ENCODE measurements at places on chromosomes 7 and 10.

DNA sequence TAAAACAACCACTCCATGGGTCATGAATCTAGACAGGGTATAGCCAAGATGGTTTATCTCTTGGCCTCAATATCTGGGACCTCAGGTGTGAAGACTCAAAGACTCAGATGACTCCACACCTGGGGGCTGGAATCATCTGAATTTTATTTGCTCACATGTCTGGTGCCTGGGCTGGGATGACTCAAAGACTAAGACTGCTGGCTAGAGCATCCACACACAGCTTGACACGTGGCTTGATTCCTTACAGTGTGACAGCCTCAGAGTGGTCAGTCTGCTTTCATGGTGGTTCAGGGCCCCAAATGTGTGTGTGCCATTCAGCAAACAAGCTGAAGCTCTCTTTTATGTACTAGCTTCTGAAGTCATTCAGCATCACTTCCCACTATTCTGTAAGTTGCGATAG lies 333.7 kb downstream of the RNLS start:
- no peak for DNase-seq

- peak; percentile 70 for DNase-seq
These were observed 1.3 kb downstream of the ZNRF2 start for GRCh38 chr7:30285536-30286284.

DNA sequence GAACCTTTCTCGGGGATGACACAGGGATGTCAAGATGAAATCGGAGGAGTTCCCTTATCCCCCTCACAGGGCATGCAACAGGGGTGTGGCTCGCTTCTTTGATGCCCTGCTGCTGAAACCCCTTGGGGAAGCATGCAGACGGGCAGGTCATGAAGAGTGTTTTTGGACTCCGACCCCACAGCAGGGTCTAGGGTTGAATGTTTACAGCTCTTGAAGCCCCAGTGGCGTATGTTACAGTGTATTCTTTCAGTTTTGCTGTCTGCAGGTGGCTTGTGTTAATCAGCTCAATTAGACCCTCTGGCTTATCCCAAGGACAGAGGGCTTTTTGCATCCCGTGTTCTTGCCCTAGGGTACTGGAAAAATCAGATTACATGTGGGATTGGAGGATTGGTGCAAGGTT lies 446.5 kb downstream of the LRMDA start:
- no peak for DNase-seq

DNA sequence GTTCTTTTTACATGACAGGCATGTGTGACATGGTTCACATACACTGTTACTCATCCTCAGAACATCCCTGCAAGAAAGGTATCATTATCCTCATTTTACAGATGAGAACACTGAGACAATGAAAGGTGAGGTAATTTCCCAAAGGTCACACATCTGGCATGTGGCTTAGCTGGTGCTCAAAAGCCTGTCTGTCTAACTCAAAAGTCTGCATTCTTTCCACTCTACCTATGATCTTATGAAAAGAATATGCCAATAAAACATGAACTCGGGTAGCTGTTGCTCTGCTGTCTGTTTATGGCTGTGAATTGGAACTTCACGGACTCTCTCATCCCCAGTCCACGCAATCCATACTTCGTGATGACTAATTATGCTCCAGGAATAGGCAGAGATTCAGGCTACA lies 79.0 kb upstream of the ODAD2 start:
- no peak for DNase-seq

DNA sequence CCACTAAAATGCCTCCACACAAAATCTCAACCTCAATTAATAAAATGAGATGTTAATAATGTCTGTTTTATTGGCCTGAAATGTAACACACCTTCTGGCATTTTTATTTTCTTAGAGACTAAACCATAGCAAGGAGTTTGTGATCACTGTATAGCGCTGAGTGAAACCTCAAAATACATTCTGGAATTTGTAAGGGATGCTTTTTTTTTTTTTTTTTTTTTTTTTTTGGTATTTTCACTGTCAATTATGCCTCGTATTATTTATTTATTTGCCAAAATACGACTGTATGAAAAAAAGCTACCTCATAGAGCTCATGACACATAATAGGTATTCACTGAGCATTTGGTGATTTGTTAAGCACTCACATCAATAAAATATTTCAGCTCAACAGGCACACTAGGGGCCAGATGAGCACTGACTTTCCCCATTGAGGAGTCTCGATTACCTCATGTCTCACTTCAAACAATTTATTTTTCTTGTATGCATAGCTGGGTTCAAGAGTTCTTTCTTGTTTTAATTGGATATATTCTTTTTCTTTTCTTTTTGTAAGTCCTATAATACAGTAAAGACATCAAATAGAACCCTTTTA lies 36.5 kb downstream of the SEMA3C start:
- no peak for DNase-seq

DNA sequence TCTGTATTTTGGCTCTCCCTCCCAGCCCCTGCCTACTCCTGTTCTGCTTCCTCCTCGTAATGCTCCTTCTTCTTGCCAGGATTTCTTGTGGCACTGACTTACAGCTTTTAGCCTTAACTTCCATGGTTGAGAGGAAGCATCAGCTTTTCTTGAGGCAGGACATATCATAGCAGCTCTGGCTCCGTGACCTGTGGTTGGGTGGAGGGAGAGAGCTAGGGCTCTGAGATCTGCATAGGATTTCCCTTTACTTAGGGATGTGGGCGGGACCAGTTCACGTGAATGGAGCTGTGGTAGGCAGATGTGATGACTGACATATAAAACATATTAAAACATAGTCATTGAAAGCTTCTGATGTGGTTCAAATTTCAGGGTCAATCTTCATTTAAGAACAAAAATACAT lies 10.6 kb upstream of the RAB11FIP2 start:
- no peak for DNase-seq

GRCh38 chr10:7040681-7041080 lies 370.2 kb downstream of the SFMBT2 start:
- DNase-seq, result no peak

GRCh38 chr10:42755028-42755451 lies 27.6 kb upstream of the BMS1 start:
- no peak for DNase-seq

- no peak for DNase-seq
These were observed 56.0 kb downstream of the TACR2 start for GRCh38 chr10:69360485-69361302.

- no peak for DNase-seq
These were observed 42.5 kb downstream of the SYPL1 start for GRCh38 chr7:106069471-106070200.

GRCh38 chr10:18178854-18179483 lies 38.7 kb downstream of the CACNB2 start:
- DNase-seq, result no peak

- peak; percentile 48 for DNase-seq
These were observed 50.5 kb downstream of the MRC1 start for GRCh38 chr10:17859492-17860156.

DNA sequence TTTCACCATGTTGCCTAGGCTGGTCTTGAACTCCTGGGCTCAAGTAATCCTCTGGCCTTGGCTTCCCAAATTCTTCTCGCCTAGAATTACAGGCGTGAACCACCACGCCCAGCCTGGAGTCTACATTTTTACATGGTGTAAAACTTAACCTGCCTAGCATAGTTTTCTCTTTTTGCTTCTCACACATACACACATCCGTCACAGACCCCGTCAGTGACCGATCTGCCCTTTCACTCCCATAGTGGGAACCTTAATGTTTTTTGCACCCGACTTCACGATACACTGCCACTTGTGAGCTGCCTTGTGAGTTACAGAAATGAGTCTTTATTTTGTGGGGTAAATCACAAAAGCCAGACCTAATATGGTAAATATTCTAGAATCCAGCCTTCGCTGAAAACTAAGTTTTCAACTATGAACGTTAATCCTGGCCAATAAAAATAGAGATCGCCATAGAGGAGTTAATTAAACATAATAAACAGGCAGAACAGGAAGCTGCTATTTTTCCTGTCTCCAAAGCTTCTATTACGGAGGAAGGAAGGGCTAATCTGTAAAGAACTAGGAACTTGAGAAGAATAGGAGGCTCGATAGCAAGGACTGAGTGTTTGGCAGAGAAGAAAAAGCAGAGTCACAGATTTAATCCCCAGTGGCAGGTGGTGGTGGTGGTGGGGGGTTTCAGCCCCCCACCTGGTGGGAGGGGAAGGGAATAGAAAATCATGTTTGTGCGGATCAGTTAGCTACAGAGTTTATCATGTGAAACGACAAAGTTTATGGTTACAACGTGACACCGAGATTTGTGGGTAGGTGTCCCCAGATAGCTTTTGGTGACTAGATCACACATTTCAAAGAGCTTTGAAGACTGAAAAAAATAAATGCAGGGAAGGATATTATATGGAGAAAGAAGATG lies 14.7 kb upstream of the FAM171A1 start:
- no peak for DNase-seq

DNA sequence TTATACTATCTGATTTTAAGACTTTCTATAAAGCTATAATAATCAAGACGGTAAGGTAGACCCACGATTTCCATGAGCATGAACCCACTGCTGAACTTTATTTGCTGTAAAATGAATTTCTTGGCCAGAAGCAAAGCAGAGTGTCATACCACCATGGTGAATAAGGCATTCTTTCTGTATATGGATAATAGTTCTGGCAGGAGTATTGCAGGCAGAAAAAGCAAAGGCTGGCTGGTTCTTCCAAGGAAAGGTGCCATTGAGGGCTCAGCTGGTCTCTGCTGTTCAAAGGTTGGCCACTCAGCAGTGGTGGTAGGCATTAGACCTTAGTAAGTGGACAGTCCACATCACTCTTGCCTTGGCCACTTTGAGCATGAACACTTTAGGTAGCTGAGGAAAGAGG lies 104.1 kb upstream of the KCNMA1 start:
- DNase-seq, result no peak

- DNase-seq, result no peak
These were observed 138.0 kb upstream of the STK17A start for GRCh38 chr7:43444711-43445578.

GRCh38 chr7:132837529-132837928 lies 244.4 kb downstream of the CHCHD3 start:
- DNase-seq, result no peak

DNA sequence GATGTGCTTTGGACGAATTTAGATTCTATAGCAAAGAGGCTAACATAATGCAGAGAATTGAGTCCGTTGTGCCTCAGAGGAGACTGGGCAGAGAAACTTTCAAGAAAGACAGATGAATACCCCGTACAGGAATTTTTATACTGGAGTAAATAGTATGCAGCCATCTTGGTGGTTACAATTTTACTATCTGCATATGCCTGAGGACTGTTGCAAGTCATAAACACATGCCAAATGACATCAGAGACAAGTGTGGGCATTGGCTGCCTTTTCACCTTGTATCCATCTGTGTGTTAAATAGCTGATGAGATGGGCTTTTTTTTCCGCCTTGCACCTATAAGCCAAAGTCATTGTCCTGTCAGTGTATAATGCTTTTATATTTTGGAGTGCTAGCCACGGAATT lies 267.5 kb upstream of the SP4 start:
- DNase-seq, result no peak

DNA sequence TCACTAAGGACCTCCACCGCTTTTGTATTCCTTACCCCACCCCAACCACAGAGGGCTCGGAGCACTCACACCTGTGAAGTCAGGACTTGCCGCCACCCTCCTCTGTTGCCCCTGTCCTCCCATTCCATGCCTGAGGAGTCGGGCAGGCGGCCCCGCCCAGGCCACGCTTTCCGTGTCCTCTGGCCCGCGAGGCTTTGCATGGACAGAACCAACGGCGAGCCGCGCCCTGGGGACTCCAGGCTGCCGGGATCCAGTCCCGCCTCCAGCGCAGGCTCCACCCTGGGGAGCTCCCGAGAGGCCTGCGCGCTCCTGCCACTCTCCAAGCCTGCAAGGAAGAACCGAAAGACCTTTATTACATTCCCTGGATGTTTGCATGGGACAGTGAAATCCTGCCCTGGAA lies 366.4 kb upstream of the POM121L12 start:
- no peak for DNase-seq

- no peak for DNase-seq
These were observed 21.1 kb downstream of the SLC29A4 start for GRCh38 chr7:5303591-5304505.

DNA sequence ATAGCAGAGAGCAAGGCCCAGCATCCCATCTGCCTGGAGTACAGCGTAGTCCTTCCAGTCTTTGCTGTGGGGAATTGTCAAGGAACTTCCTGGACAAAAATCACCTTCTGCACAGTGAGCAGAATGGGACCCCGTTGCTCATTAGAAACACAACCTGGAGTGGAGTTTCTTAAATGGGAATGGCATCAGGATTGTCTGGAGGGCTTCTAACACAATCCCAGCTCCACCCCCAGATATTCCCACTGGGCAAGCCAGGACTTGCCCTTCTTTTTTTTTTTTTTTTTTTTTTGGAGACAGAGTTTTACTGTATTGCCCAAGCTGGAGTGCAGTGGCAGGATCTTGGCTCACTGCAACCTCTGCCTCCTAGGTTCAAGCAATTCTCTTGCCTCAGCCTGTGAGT lies 356.4 kb downstream of the GALNT17 start:
- DNase-seq, result no peak

DNA sequence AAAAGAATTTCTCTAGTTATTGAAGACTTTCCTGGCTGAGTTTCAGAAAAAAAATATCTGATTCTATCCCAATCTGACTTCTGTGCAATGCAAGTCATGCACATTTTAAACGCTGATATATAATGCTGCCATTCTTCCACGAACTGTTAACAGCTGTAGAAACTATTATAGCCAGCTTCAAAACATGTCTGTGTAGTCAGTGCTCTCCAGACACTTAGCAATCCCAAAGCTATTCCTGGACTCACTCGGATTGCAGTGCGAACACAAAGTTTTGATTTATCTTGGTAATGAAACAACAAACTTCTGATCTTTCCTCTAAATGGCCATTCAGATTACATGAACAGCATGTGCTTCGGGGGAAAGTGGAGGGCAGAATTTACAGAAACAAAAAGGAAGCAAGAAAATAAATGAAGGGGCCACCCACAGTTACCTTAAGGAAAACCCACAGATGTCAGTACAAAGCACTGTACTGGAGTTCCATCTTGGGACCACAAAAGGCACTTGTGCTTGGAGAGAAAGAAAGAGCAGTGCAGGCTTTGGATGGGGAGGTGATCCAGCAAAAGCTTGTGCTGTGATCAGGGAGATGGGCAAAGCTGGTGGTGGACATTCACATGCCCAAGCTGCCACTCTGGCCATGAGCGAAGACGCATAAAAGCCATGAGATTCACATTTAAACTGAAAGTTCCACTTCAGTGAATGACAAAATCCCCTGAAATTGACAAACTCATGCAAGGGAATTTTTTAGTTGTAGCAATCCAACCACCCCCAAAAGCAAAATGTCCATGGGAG lies 32.1 kb upstream of the ADO start:
- no peak for DNase-seq

GRCh38 chr7:26278770-26279169 lies 12.9 kb upstream of the SNX10 start:
- DNase-seq, result peak; percentile 42

DNA sequence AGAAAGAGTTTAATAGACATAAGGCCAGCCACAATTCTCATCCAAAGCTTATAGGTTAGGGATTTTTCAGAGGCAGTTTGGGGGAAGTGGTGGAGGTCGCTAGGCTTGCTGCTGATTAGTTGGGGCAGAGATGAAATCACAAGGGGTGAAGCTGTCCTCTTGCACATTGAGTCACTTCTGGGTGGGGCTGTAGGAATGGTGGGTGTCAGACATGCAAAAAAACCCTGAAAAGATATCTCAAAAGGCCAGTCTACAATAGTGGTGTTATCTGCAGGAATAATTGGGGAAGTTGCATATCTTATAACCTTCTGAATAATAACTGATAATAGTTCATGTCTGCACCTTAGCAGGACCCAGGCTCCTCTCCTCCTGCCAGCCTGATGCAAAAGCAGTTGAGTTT lies 2.1 kb downstream of the FAM24B start:
- no peak for DNase-seq
